IPS-NIHi11 (cell line): ENCODE measurements at places on chromosomes 2 and 18.
A peak's percentile ranks its signal among the peaks of the same experiment; 100 is the strongest.

DNA sequence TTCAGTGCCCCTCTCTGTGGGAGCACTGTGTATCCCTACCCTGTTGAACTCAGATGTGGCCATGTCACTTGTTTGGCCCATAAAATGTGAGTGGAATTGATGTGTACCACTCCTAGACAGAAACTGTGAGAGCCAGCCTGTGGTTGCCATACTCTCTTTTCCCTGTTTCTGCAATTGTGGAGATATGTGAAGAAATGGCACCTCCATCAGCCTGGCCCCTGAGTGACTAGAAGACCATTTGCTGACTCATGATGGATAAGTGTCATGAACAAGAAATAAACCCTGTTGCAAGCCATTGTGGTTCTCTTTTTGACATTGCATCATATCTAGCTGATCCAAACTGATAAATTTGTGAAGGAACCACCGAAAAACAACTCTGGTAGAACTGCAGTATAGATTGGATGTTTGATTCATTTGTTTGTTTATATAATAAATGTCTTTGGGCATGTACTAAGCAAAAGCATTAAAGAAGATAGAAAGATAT is 214.5 kb upstream of the FBXO11 start:
- no peak for DNase-seq

- no peak for DNase-seq
Measured at GRCh38 chr2:29509397-29509796, 394.2 kb downstream of the CLIP4 start.

DNA sequence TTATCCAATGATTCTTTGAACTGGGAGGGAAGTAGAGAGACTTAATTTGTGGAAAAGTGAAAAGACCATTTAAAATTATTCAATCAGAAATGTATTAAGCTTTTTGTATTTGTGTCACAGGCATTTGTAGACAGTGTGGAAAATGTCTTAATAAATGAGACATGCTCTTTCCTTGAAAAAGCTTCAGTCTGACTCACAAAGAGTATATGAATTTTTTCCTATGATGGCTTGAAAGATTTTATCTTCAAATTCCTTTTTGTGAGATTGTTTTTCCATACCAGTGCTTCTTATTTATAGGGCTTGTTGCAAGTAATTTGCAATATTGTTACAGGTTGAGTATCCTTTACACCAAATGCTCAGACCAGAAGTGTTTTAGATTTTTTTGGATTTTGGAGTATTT is 39.5 kb downstream of the STON1 start:
- DNase-seq = no peak

DNA sequence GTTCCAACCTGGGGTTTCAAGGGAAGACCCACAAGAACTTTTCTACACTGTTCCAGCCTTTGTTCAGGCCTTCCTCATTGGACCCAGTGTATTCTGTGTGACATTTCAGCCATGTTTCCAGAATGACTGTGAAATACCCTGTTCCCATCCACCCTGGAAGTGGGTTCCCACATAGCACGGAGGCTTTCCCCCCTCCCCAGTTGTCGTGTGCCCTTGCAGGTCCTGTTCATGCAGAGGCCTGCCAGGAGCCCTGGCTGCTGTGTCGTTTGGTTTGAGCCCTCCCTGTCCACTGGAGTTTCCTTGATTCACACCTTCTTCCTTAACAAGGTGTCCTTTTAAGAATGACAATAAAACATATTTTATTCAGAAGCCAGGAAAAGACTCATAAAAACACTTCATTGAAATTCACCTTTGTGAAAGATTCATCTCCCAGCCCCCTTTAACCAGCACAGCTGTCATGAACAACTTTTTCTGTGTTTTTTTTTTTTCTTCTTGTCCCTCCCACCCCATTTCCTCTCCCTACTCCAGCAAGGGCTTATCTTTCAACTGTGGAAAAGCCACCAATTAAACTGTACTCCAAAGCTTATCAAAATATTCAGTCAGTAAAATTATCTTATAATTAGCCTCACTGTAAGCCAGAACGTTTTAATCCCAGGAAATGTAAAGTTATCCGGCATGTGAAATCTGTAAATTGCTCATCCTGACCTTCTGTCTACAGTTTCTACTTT is 106.4 kb downstream of the ACOXL start:
- DNase-seq = no peak

DNA sequence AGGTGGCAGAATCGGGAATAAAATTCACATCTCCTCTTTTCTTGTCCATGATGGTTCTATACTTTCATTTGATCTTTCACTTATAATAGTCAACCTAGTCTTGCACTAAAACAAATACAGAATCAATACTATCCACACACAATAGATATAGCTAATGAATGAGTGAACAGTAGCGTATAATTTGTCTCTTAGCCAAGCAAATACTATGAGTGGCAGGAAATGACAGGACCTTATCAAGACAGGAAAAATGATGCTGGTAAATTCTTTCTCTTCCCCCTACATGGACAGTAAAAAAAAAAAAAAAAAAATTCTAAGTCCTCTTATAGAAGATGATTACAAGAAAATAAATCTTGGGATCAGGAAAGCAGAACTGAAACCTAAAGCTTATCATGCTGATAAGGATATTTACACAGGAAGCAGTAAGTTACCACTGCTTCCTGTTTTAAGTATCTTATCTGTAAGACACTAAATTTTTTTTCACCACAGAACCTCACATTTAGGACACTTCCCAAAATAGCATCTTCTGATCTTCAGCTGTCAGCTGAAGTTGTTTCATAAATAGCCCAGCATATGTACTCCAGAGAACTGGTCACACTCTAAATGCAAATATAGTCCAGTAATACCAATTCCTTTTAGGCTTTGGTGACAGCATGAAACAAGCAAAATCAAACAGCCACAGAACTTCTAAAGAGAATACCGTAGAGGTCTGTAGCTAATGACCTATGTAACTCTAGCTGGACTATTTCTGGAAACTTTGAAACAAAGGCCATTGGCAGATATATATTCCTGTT is 27.0 kb downstream of the IRS1 start:
- no peak for DNase-seq

- no peak for DNase-seq
Measured at GRCh38 chr2:54946220-54946805, 103.9 kb downstream of the RTN4 start.

DNA sequence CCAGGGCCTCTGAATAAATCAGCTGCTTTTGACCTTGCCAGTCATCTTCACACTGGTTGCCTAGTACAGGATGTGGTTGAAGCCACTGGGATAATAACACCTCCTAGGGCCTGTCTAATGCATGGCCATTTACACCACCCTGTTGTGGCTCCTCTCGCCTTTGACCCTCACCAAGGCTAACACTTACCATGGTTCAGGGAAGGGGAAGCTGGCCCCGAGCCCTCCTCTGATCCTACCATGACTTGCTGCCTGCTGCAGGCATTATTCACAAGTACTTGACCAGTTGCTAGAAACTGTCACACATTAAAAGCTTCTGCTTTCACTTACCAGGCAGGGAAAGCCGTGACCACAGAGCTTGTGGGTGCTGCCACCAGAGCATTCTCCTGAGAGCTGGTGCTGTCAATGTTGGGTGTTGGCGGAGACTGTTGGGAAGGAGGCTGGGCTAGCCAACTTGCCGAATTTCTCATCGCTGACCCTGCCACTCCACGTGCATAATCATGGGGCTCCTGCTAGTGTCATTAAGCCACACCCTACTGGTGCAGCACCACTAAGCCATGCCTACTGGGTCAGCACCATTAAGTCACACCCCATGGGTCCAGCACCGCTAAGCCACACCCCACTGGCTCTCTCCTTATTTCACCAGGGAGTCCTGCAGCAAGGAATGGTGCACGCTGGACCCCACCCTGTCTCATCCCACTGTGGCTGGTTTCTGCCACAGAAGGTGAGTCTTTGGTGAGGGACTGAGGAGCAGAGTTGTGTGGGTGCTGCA is 47.0 kb upstream of the TTC39C start:
- no peak for DNase-seq

- peak; percentile 59 for DNase-seq
Measured at GRCh38 chr2:2646433-2647051, 315.5 kb upstream of the MYT1L start.

DNA sequence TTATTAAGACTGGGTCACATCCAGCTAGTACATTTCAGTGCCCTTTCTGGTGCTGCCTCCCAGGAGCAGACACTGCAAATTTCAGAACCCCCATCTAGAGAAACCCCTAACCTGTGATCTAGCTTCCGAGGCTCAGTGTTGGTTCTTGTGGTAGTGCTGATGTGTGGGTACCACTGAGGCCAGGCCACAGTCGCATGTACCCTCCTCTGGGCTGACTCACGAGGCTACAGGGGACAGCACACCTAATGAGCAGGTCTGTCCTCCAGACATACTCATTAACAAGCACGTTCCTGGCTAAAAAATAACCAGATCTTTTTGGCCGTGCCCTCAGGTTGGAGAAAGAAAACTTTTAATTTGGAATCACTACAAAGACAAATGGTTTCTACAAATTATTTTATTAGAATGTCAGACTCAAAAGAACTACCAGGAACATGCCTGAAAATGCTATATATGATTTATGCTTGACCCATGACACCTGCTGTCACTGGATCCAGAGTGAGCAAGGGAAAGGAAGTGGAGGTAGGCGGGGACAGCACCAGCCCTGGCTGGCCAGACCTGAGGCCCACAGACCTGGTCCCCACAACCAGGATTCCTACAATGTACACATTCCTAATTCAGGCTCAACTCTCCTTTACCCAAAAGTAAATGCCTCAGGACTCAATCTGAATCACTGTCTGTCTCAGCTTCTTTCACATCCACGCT is 8.5 kb downstream of the CIAO1 start:
- no peak for DNase-seq

DNA sequence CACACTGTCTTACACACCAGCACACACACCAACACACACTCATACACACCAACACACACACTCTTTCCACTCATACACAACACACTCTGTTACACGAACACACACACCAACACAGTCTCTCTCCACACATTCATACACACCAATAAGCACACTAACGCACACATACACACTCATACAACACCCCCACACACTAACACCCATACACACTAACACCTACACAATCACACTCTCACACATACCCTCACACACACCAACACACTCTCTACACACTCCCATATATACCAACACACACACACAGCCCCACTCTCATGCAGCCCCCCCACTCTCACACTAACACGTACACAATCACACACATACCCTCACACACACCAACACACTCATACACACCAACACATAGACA is 123.8 kb downstream of the DYSF start:
- no peak for DNase-seq

DNA sequence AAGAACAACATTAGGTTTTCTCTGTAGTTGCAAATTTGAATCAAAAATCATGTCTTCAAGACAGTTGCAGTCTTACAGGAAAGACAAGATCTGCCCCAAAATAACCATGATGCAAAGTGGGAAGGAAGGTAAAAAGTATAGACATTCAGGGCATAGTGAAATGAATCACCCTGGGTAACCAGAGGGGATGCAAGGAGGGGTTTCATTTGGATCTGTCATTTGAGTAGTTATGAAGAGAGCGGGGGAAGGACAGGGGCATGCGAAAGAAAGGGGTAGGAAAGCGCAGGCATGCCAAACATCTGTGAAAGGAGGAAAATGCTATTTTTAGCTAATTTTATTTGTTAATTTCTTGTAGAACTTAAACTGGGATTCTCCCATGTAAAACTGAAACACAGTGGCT is 219.1 kb upstream of the BOD1L2 start:
- no peak for DNase-seq

- peak; percentile 36 for DNase-seq
Measured at GRCh38 chr2:157572725-157573124, 55.9 kb downstream of the ACVR1C start.

DNA sequence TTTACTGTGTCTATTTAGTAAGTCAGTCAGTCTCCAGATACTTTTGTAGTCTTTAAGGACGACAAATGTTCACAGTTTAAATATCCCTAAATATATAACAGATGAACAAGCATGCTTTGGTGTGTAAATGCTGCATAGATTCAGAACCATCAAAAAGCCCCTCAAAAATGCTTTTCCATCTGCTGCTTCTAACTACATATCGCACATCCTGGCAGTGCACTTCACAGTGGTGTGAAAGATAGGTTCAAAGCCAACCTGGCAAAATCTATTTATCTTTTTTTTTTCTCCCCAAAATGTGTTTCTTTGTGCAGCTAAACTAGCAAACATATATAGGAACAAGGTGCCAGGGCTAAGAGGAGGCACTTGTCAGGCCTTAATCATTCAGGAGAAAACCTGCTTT is 753.8 kb downstream of the PLCL1 start:
- no peak for DNase-seq

- no peak for DNase-seq
Measured at GRCh38 chr2:200052627-200053026, 97.2 kb downstream of the MAIP1 start.

GRCh38 chr2:235402422-235402821 is 91.4 kb upstream of the AGAP1 start:
- no peak for DNase-seq

GRCh38 chr2:168964251-168964807 is 63.2 kb downstream of the G6PC2 start:
- DNase-seq = no peak

DNA sequence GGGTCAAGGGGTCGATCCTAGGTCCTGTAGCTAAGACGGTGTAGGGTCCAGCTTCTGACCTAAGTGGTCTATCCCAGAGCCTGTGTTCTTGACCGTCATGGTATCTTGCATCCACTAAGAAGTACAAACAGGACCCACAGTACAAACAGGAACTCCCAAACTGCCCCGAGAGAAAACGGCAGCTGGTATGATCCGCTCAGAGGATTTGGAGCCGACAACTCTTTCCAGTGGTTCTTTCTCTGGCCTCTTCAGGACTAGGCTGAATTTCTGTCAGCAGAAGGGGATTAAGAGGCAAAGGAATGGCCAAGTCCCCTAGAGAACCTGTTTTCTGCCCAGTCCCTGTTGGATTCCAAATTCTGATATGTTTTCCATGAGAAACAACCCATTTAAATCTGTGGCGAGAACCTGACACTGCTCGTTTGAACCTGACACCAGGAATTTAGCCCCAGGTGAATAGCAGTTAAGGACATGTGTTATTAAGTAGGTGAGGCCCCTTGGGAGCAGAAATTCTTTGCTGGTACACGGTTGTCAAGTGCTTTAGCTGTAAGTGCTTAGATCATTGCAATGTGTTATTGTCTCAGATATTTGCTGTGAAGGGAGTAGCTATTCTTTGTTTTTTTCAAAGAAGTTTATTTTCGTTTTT is 50.5 kb upstream of the TXNDC2 start:
- DNase-seq = peak; percentile 50

DNA sequence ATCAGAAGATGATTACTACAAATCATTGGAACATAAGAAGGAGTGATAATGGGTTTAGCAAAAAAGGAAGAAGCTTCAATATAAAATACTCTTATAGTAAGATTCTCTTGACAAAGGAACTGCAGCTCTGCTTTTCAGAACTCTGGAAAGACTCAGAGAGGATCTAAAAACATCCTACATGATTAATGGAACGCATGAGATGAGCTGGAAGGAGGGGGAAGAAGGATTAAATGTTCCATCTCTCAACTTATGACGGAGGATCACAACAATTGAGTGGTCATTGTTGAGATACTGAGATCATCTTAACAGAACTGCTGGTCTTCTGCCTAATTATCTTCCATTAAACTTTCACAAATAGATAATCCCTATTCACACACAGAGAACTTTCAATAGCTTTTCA is 267.5 kb upstream of the SLC8A1 start:
- DNase-seq = no peak
